Mesothelial cell of epicardium (in vitro differentiated cells): ENCODE measurements at places on chromosomes 5 and 9. TPM values are rescaled to one million over a fixed set of nuclear protein-coding genes. Genes with fewer than 3 reads are reported as not detected.

GRCh38 chr9:13513716-13514444 is 234.4 kb upstream of the MPDZ start:
- DNase-seq = no peak
- H3K4me1 ChIP-seq = peaks cover 49% of the 10 kb centered on the region
- peaks cover 7% of the 10 kb centered on the region for H3K36me3 ChIP-seq
- no peaks in the 10 kb centered on the region for H3K27me3 ChIP-seq
- H3K4me3 ChIP-seq = no peak overlapping the region

DNA sequence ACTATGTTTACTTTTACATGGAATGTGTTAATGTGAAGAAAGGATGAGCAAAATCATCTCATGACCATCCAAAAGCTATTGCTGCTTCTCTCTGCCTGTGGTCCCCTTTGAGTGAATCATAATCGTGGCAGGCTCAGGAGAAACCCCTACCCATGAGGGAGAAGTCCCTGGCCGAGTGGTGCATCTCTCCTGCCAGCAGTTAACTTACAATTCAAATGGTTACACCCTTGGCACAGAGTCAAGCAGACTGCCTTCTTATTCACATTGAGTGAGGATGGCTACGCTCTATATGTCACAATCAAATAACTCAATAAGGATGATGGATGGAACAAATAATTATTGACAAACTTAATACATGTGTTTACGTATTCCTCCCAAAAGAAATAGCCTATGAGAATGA is 179.1 kb downstream of the FGF1 start:
- H3K4me1 ChIP-seq = peaks cover 23% of the 10 kb centered on the region
- peaks cover 8% of the 10 kb centered on the region for H3K27me3 ChIP-seq
- DNase-seq = no peak
- H3K36me3 ChIP-seq = no peaks in the 10 kb centered on the region
- H3K4me3 ChIP-seq = no peak overlapping the region

Gene TTC33
- total RNA-seq = 20.1 to 22.7 TPM (median 21.1 TPM) in 3 replicates

Gene EQTN
- 0.71 to 1.4 TPM (median 1.2 TPM) in 3 replicates for total RNA-seq
